GM10248 (cell line): ENCODE measurements at places on chromosomes 5 and 9.

- DNase-seq, result no peak
Measured at GRCh38 chr5:36787365-36788093, 89.0 kb upstream of the NIPBL start.

GRCh38 chr5:95393279-95393678, 2.1 kb downstream of the FAM81B start:
- no peak for DNase-seq

GRCh38 chr5:170484847-170485615, 18.8 kb upstream of the KCNIP1 start:
- no peak for DNase-seq

- no peak for DNase-seq
Measured at GRCh38 chr5:157390551-157391297, 69.3 kb upstream of the NIPAL4 start.

GRCh38 chr9:5799314-5799713, 33.6 kb downstream of the ERMP1 start:
- DNase-seq, result no peak

DNA sequence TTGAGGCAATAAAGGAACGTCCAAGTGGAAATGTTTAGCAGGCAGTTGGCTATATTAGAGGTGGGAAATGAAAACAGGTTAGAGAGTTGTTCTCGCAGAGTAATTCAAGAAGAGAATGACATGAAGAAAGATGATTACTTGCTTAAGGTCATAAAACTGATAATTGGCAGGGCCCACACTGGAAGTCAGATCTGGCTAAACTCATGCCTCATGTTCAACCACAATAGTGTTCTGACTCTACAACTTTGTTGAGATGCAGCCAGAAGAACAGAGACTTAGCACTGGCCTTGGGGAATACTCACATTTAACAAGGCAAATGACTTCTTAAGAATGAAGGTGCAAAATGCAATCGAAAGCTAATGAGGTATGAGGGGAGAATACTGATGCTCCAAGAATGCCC, 27.2 kb upstream of the TNFSF8 start:
- DNase-seq, result no peak

GRCh38 chr9:7439355-7439995, 360.1 kb downstream of the DMAC1 start:
- no peak for DNase-seq

DNA sequence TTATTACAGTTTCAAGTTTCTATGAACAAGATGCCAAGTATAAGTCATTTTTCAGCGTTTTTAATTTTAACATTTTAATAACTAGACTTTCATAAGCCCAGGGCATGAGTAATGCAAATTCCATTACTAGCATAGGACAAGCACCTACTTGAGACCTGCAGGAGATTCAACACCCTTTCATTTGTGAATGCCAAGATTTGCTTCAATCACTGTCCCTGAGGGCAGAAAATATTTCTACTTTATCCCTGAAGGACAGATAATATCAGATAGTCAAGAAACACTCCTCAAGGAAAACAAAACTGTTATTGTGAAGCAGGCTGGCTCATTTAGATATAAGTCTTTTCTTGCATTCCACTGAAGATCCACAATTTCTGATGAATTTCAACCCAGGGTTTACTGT, 27.7 kb upstream of the ZNF622 start:
- no peak for DNase-seq

DNA sequence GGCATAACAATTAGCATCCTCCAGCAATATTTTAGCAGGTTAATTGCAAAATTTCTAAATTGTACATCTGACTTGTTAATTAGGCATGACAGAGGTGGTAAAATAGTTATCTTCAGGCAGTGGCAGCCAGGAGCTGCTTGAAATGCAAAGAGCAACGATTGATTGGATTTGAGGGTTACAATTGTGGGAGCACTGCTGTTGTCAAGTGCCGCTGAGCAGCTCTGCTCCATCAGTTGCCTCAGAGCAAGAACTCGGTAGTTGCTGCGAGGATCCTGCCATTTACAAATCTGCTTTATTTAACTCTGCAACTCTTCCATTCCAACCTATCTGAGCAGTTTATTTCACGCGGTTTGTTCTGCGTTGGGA, 12.6 kb downstream of the PBX3 start:
- no peak for DNase-seq

- DNase-seq, result no peak
Measured at GRCh38 chr5:118553662-118554061, 434.7 kb downstream of the DTWD2 start.

- DNase-seq, result no peak
Measured at GRCh38 chr9:129493002-129493705, 127.7 kb downstream of the C9orf50 start.

DNA sequence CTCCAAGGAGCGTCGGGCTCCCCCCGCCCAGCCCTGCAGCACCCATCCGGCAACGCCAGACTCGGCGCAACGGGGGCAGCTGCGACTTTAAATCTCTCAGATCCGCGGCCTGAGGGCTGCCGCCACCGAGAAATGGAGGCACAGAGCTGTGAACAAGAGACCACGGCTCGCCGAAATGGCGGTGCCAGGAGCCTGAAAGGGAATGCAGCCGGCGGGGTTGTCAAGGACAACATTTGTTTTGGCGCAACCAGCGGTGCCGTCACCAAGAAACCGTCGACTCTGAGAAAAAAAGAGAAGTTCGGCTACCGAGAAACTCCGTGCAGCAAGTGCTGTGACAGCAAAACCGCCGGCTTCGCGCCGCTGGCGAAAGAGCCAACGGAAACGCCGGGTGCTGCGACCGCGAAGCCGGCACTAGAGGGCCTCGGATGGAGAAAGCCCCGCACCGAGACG, 2.1 kb upstream of the ANXA2R start:
- peak; percentile 71 for DNase-seq

- no peak for DNase-seq
Measured at GRCh38 chr5:113337515-113338415, 97.0 kb downstream of the TSSK1B start.

DNA sequence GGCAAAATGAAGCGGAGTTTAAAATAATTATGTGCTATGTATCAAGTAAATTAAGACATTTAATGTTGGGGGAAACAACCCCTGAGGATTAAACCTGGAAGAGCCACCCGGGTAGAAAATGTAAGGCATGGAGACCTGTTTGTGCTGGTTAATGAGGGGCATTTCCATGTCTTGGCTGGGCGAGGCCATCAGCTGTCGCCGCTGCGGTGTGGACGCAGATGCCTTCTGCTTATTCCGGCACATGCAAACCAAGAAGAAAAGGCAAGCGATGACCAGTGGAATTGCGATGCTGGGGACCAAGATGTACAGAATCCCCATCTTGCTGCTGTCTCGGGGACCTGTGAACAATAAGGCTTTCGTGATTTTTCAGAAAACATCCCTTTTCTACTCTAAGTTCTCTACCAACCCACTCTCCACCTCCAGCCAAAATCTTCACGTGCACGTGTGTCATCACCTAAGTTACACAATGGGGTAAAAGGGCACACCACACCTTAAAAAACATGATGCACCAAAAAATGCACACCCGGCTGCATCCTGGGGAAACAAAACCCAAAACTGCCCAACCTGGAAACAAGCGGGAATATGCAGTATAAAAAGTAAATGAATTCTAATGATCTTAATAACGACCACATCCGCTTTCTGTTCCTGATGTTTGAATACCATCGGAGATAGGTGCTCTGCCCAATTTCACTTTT, 223.5 kb downstream of the ROR2 start:
- DNase-seq, result no peak

- no peak for DNase-seq
Measured at GRCh38 chr9:19140259-19140658, 13.0 kb upstream of the PLIN2 start.

DNA sequence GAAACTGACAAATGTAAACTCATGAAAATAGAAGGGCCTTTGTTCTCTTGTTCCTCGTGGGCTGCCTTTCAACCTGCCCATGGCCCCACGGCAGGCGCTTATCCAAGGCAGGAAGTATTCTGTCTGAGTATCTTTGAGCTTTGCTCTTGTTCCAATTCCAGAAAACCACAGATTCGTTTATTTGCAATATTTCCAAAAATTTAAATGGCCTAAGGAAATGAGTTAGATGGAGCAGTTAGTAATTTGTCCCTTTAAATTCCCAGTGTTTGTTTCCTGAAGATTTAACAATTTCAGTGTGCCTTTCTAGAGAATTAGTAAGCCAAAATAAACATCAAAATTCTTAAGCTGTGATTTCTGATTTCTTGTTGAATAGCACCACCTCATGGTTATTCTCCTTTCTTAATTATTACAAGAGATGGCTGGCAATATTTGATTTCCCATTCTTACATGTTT, 299.4 kb upstream of the RASA1 start:
- no peak for DNase-seq
